Foreskin keratinocyte (primary cell): ENCODE measurements at places on chromosomes 4 and X. TPM values are rescaled to one million over a fixed set of nuclear protein-coding genes. Genes with fewer than 3 reads are reported as not detected.

The ZDHHC9 gene
- polyA plus RNA-seq: 15.7 and 17.7 TPM in 2 replicates

The DCTD gene
- polyA plus RNA-seq: 71.7 and 77.7 TPM in 2 replicates

The FAM156B gene
- 9.3 and 11.3 TPM in 2 replicates for polyA plus RNA-seq

The SAGE1 gene
- polyA plus RNA-seq: not detected in 2 replicates

The VCX3B gene
- not detected in 2 replicates for polyA plus RNA-seq

The RNF150 gene
- not detected in 2 replicates for polyA plus RNA-seq

The COX7B gene
- polyA plus RNA-seq: 546 and 558 TPM in 2 replicates

DNA sequence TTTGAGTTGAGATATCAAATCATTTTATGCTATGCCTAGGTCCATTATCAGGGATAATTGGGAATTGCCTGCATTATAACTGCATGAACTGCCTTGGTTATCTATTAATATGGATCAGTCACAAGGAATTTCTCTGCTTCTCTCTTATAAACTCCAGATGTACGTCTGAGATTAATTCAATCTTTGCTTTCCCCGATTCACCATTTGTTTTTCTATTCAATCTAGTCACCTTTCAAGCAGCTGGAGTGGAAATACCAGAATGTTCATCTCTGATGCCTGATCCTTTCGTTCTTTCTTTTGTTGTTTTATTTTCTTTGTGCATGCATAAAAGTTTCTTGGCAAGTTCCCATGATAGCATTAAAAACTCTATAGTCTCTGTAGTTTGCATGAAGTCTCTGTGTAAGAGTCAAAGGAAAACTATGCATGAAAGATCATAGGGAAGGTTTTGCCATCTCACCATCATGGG is 22.6 kb downstream of the SYNPO2 start:
- DNase-seq: peak; percentile 58

DNA sequence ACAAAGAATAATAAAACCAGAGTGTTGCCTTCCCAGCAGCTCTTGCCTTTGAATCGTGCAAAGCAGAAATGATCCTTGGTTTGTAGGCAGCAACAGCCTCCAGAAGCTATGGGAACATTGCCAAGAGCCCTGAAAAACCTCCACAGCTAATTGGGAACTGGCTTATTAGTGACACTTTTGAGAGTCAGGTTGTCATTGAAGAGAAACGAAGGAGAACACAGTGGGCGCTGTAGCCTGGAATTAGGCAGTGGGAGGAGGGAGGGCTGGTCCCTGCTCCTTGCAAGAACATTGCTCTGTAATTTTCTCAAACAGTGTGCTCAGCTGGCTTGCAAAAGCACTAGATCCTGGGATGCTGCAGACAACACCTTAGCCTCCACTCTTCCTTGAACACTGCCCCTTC is 331.5 kb upstream of the EMCN start:
- DNase-seq: no peak

- no peak for DNase-seq
Observed at GRCh38 chr4:124499261-124499660, 213.3 kb downstream of the ANKRD50 start.

GRCh38 chr4:37689353-37690095 is 3.3 kb upstream of the RELL1 start:
- no peak for DNase-seq

DNA sequence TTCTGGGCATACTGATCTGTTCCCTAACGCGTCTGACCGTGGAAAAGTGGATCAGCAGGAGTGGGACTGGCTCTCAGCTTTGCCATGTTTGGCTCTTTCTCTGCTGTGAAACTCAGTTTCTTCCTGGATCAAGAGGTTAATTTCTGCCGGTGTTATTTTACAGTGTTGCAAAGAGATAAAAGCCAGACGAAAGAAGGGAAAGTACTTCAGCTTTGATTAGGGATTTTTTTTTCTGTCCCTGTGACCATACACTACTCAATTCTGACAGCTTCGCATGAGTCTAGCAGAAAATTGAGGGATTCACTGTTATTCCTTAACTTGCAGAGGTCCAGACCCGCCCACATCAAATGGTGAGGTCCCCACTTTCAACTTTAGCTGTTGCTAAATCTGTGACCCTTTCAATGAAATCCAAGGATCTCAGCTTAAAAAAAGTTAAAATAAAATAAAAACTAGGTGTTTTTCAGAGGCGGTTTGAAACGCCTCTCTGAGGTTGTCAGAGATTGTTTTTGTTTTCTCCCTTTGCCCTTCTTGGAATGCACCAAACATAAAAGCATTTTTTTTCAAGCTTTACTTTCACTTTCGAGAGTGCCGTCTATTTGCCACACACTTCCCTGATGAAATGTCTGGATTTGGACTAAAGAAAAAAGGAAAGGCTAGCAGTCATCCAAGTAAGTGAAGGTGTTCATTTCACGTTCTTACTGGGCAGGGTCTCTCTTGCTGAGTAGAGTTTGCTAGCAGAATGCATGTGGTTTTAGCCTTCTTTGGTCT is at the start of gene TLR3:
TLR3 (plus strand) TSS at position 576 of the 768 bp plus-strand sequence. CDS start 7,464 bp downstream, outside the sequence.
- no peak for DNase-seq

GRCh38 chr4:41369680-41370079 is 113.0 kb downstream of the UCHL1 start:
- DNase-seq: peak; percentile 39

- DNase-seq: no peak
Observed at GRCh38 chrX:149462849-149463248, 42.3 kb downstream of the IDS start.

DNA sequence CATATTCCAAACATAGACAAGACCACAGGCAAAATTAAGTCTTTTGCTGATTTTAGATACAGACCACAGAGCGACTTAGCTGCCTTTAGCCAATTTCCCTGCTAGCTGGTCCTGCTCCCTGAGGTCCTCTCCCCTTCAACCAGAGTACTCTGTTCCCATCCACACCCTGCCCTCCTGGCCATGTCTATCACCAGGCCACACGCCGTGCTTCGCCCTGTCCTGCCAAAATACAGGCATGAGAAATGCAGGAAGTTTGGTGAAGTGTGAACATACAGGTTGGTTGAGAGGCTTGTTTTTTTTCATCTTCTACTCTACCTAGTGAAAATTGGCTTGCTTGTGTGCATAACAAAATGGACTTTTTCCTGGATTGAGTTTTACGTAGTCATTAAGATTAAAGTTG is 226.2 kb upstream of the TENM3 start:
- no peak for DNase-seq

GRCh38 chr4:113821856-113822255 is 60.3 kb upstream of the CAMK2D start:
- DNase-seq: peak; percentile 85

- DNase-seq: no peak
Observed at GRCh38 chr4:6118201-6118600, 82.1 kb downstream of the JAKMIP1 start.

GRCh38 chrX:43850629-43851028 is 31.6 kb downstream of the MAOB start:
- DNase-seq: no peak
